Upper lobe of left lung (tissue), 6 donors: ENCODE measurements at places on chromosomes 3 and 15. TPM values are rescaled to one million over a fixed set of nuclear protein-coding genes. Genes with fewer than 3 reads are reported as not detected.

- DNase-seq = no peak
Measured at GRCh38 chr3:42266085-42266484, at the start of gene CCK. Gene CCK (minus strand): TSS chr3:42266185. CDS start chr3:42263630, 2,555 bp downstream.

DNA sequence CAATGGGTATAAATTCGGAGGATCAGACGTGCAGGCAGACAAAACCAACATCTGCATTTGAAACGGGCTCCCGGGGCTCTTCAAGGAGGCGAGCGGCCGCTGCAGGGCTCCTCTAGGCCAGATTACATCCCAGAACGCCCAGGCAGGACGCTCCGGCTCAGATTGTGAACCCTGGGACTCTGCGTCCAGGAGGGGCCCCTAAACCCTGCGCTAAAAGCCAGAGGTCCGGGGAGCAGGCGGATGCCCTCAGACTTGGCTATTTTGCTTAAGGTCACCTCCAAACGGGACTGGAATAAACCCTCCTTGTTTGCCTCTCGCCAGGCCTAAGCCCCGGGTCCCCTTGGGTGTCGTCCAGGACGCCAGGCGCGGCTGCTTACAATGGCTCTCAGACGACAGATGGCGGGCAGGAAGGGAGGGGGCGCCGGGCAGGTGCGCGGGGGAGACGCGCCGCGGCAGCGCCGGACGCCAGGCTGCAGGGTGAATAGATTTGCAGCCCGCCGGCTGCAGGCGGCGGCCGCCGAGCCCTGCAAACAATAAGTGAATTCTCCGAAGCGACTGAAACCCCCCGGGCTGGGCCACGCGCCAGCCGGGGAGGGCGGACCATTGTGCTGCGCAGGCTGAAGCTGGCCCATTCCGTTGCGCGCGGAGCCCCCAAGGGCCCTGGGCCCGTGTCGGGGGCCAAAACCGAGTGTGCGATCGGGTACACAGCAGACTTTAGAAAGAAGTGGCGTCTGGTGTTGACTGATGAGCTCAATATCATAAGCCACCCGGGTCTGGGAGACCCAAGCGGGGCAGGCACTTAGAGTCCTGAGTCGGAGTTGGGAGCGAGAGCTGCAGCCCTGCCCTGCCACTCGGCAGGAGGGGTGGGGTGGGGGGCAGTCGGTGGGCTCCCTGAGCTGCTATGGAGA is 32.3 kb upstream of the AMOTL2 start:
- no peak for DNase-seq

GRCh38 chr3:88926221-88926620 is 181.2 kb upstream of the EPHA3 start:
- no peak for DNase-seq

Gene FOXL2NB
- total RNA-seq = not detected

GRCh38 chr3:12536423-12536822 is 8.9 kb downstream of the MKRN2OS start:
- no peak for DNase-seq
